ENCODE measurements at places on chromosomes 1 and 21.

- DNase-seq, result no peak
Observed at GRCh38 chr1:45895406-45895805, 92.0 kb downstream of the MAST2 start.

- no peak for DNase-seq
Observed at GRCh38 chr1:119002028-119002686, 14.0 kb upstream of the TBX15 start.

DNA sequence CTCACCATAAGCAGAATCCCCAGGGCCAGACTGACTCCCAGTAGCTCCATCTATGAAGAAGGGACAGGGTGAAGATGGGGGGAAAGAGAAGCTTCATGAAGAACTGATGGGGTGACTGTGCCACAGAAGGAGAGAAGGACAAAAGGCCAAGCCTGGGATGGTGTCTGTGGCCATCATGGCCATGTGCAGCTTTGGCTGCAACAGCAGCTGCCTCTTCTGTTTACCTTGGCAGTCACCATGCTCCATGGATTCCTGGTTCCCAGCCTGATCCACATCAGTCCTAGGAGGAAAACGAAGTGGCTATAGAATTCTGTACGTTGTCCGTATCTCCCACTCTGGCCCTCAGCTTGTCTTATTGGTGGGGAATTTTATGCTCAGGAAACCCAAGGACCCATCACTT, 12.0 kb downstream of the SEMA6C start:
- DNase-seq, result no peak

GRCh38 chr1:105005594-105006195, 1256.0 kb downstream of the AMY1C start:
- DNase-seq, result no peak

- DNase-seq, result no peak
Observed at GRCh38 chr1:53658489-53659230, 80.3 kb downstream of the GLIS1 start.

GRCh38 chr1:195733826-195734225, 874.4 kb downstream of the KCNT2 start:
- no peak for DNase-seq

DNA sequence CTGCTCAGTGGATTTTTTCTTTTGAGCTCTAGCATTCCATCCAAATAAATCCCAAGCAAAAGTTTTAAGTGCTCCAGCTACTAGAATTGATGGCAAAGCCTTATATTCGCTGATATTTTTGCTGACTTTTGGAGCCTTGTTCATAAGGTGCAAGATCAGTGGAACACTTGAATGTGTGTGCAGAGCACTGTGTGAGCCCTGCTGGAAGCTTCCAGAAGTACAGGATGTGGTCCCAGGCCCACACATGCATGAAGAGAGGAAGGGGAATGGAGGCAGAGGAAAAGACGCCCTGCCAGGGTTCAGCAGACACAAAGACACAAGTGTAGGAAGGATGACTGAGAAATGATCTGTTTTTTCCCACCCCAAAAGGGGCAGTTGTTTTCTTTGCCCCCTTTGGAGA, 169.4 kb downstream of the KCNJ6 start:
- DNase-seq, result no peak

DNA sequence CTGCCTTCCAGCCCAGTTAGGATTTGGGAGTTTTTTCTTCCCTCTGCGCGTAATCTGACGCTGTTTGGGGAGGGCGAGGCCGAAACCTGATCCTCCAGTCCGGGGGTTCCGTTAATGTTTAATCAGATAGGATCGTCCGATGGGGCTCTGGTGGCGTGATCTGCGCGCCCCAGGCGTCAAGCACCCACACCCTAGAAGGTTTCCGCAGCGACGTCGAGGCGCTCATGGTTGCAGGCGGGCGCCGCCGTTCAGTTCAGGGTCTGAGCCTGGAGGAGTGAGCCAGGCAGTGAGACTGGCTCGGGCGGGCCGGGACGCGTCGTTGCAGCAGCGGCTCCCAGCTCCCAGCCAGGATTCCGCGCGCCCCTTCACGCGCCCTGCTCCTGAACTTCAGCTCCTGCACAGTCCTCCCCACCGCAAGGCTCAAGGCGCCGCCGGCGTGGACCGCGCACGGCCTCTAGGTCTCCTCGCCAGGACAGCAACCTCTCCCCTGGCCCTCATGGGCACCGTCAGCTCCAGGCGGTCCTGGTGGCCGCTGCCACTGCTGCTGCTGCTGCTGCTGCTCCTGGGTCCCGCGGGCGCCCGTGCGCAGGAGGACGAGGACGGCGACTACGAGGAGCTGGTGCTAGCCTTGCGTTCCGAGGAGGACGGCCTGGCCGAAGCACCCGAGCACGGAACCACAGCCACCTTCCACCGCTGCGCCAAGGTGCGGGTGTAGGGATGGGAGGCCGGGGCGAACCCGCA, at the start of gene PCSK9:
PCSK9 (plus strand) TSS at position 207 of the 741 bp plus-strand sequence; CDS start at position 497, 290 bp downstream.
- DNase-seq, result no peak

- no peak for DNase-seq
Observed at GRCh38 chr1:212353181-212353580, 61.5 kb downstream of the PACC1 start.

DNA sequence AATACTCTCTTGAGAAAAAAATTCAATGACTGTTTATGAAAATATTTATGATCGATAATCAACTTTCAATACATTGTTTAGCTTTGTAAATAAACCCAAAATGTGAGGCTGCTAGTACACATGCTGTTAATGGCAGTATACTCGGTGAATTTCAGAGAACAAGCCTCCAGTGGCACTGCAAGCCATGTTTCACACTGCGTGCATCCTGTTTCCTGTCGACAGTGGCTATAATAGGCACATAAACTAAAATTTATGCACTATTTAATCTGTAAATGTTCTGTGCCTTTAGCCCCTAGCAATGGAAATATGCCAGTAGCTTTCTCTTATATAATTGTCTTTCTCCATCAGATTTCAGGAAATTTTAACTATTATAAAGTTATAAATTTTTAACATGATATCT, 26.3 kb upstream of the RGS18 start:
- no peak for DNase-seq

GRCh38 chr1:36155408-36156328, at the start of gene MAP7D1:
MAP7D1 (plus strand) TSS chr1:36156160; CDS start chr1:36156418, 258 bp downstream.
- peak; percentile 79 for DNase-seq

GRCh38 chr21:44991538-44992483, 52.0 kb downstream of the SLX9 start:
- no peak for DNase-seq

DNA sequence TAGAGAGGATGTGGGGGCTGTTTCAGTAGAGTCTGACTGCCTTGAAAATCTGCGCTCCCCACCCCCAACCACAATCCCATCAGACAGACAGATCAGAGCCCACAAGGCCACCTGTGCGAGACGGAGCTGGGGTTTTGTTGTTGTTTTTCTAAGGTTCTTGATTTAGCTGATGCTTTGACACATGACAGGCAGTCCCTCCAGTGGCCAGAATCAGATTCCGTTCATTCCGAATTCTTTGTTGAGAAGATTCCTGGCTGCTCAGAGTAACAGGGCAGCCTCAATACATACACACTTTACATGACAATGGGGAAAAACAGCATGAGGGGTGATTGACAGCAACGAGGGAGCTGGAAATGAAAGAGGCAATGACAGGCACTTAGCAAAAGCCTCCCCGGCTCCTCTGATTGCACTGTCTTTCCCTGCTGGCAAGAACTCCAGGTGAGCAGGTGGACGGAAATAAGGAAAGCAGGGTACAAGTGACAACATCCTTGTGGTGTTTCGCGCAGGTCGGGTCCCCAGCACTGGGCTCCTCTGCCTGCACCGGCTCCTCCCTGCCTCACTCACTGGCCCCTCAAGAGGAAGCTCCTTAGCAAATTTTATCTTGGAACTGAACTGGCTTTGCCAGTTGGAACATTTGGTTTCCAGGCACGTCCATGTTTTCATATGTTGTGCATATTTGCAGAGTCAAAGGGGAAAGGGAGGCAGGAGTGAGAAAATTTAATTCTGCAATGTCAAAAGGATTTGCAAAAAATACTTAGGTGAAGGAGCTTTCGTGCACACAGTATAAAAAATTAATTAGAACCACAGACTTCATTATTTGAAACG, 148.7 kb downstream of the PGBD5 start:
- no peak for DNase-seq

DNA sequence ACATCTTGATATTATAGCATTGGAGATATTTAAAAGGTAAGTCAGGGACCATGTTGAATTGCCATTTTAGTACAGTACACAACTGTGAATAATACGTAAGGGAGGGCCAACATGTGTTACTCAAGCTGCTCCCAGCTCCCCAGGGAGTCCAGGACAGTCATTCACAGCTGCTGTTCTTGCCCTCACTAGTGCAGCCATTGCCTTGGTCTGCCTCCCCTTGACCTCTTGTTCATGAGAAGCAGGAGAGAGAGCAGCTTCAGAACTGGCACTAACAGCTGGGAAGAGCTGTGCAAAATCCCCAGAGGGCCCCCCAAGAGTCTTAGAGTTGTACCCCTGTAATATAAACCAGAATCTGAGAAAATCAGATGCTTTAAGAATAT, 16.4 kb downstream of the TCEANC2 start:
- no peak for DNase-seq

DNA sequence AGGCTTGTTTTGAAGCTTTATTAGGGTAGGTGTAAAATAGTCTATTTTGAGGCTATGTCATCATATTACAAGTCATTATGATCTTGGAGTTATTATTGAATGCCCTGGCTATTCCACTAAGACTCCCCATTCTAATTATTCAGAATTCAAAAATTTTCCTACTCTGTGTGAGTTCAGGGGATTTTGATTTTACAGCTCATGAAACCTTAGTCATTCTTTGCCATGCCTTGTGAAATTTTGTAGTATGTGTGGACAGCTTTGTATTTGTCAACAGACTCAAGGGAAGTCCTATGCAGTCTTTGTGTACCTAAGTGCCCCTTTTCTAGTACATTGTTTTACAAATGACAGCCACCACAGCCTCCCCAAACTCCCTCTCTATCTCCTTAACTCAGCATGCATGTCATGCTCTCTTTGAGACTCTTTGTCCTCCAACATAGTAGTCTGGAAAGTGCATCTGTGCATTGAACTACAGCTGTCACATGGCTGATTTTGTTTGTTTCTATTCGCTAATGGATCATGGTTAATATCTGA, 28.0 kb downstream of the CD1D start:
- DNase-seq, result no peak

- DNase-seq, result no peak
Observed at GRCh38 chr1:219927956-219928790, at the start of gene SLC30A10. SLC30A10 (minus strand) TSS chr1:219928557; CDS start chr1:219928440, 117 bp downstream.

DNA sequence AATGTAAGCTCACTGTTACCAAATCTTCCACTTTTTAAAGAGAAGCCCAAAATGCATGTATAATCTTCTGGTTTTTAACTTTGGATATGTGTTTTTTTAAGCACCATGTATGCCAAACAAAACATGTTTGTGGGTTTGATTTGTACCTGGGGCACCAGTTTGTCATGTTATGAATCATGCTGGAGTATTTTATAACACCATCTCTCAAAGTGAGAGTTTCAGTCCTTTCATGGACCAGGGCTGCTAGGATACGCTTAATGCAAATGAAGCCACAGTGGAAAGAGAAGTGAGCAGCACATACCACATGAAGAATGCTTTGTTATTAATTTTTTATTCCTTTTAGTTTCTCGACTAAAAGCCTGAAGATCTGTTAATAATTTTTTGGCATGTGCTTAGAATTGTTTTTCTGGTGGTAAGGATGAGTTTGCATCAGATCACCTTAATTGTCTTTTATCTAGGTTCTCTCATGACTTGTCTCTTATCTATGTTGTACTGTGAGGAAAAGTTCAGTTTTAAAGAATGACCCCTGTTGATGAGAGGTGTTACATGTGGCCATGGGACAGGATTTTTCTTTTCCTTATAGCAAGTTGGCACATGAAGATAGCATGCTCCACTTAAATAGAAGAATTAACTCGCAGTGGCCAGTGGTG, 2.0 kb upstream of the RABGAP1L start:
- DNase-seq, result no peak

DNA sequence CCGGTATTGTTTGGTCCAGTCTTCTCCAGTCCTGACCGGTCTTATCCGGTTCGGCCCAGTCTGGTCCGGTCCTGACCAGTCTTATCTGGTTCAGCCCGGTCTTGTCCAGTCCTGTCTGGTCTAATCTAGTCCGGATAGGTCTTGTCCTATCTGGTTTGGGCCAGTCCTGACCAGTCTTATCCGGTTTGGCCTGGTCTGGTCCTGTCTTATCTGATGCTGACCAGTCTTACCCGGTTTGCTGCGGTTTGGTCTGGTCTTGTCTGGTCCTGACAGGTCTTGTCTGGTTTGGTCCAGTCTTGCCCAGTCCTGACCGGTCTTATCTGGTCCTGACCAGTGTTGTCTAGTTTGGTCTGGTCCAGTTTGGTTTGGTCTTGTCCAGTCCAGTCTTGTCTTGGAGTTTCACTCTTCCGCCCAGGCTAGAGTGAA, 30.1 kb downstream of the DHX9 start:
- DNase-seq, result no peak

DNA sequence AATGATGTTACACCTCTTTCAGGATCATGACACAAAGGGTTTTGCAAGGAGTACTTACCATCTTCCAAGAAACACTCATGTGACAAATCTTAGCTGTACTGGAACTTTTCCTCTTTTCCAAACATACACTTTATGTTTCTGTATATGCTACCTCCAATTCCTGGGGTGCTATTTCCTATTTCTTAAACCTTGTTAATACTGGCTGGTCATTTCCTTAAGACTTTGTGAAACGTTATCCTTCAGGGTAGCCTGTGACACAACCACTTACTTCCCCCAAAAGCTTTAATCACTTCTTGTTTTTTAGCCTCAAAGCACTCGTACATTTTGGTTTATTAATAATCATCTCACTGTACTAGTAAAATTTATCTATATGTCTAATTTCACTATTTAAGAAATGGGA, 39.4 kb downstream of the OR10Z1 start:
- DNase-seq, result no peak

DNA sequence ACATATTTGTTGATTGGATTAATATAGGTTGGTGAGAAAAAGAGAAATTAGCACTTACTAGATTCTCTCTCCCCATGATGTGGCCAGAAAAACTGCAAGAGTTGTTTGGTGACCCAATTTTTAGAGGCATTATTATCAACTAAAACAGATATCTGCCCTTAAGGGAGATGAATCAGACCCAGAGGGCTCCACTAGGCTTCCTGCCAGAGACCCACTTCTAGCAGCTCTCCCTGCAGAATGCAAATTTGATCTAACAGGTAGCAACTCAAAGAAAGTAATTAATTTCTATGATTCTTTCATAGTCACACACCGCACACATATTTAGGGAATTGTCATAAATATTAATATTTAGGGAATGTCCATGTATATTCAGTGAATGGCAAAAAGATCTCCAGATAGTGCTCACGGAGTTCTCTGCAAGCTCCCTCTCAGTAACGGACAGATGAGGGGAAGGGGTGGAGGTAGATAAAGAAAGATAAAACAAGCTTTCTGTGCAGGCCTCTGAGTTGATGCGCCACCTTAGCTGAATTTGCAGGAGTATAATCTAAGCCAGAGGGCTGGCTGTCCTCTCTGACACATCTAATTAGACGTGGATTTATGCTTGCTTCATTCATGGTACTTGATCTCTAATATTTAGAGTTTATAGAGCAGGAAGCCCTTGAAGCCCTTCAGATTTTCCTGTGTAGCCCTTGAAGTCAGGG, 84.1 kb upstream of the CCDC190 start:
- no peak for DNase-seq

- no peak for DNase-seq
Observed at GRCh38 chr1:240936911-240937668, 325.1 kb upstream of the GREM2 start.

Data from stimulated activated CD4-positive, alpha-beta T cell treated with anti-CD3 and anti-CD28 coated beads, Interleukin-15, amount 100 ng/mL, for 1 hour (primary cell).